ENCODE measurements at places on chromosomes 3 and 15.

- DNase-seq, result no peak
Observed at GRCh38 chr15:62850791-62851291, 191.7 kb upstream of the TPM1 start.

- DNase-seq, result peak; percentile 67
Observed at GRCh38 chr3:10263646-10264363, 15.5 kb downstream of the TATDN2 start.

- DNase-seq, result no peak
Observed at GRCh38 chr3:196608693-196609092, 30.8 kb upstream of the NRROS start.

DNA sequence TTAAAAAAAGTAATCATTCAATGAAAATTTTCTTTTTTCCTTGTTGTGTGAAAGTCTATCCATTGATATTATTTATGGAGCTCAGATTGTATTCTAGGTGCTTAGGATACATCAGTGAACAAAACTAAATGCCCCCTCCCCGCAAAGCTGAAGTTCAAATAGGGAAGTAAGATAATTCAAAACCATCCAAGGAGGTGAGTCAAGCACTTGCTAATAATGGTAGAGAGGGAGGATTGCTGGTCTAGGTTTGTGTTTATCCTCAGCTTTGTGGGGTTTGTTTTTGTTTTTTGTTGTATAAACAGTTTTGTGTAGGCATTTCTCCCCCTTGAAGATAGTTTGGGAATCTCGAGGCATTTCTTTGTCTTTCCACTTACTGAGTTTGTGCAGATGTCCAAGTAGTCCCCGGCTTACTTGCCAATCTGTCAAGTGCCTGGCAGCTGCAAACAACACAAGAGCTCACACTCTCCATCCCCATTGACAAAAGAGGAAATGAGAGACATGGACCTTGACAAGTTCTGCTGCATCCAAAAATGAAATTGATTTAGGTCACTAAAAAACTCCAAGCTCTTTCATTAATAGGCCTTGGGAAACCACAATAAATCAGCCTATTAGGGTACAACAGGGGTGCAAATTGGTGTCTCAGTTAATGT is 575.8 kb upstream of the TBL1XR1 start:
- no peak for DNase-seq

DNA sequence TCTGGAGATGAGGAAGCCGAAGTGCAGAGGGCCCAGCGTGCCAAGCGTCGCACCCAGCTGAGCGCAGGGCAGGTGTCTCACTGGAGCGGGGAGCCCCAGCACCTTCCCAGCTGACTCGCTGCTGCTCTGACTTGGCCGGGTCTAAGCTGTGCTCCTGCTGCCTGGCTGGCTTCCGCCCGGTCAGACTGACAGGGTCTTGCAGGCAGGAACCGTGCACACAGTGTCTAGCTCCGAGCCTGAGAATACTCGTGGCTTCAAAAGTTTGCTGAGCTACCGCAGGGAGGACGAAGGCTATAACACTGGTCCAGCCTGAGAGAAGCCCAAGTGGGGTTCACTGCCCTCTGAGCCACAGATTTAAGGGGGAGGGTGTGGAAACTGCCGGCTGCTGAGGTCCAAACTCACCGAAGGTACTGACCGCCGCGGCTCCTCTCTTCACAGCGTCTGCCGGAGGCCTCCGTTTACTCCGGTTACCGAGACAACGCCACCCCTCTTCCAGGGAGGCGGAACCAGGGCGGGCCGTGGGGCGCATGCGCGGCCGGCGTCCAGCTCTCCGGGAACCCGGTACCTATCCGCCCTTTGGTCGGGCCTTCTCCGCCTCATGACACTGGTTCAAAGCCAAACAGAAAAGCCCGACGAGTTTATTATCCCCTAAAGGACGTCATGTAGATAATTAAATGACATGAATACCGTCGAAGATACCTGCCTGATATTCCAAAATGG is at the start of gene CFAP44:
Gene CFAP44, minus strand, starts transcription at position 443 of the 720 bp plus-strand sequence. CDS start 7,829 bp downstream, outside the sequence.
- DNase-seq, result no peak

GRCh38 chr3:147195887-147196286 is 210.5 kb downstream of the ZIC4 start:
- no peak for DNase-seq

DNA sequence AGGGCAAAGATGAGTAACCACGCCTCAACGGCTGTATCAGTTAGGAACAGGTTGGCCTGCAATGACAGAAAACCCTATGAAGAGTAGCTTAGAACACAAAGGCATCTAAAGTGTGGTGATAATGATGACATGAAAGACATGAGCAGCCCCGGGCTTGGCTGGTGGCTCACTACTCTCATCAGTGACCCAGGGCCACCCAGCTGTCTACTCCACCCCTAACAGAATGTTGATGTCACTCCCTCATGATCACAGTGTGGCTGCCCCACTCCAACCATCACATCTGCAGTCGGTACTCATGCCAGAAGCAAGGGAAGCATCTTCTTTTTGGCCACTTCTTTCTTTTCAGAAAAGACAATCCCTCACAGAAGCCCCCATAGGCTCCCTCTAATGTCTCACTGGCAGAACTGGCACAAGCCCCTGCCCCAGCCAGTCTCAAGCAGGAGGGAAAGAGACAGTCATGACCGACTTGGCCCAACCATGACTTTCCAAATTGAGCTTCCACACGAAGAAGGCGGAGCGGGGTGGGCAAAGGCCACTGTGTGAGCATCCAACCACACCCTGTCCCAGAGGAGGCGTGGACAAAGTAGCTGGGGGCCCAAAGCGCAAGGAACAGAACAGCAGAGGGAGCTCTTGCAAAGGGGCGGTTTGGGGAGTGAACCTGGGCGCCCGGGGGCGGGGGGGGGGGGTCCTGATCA is 72.0 kb upstream of the IQSEC1 start:
- DNase-seq, result no peak

DNA sequence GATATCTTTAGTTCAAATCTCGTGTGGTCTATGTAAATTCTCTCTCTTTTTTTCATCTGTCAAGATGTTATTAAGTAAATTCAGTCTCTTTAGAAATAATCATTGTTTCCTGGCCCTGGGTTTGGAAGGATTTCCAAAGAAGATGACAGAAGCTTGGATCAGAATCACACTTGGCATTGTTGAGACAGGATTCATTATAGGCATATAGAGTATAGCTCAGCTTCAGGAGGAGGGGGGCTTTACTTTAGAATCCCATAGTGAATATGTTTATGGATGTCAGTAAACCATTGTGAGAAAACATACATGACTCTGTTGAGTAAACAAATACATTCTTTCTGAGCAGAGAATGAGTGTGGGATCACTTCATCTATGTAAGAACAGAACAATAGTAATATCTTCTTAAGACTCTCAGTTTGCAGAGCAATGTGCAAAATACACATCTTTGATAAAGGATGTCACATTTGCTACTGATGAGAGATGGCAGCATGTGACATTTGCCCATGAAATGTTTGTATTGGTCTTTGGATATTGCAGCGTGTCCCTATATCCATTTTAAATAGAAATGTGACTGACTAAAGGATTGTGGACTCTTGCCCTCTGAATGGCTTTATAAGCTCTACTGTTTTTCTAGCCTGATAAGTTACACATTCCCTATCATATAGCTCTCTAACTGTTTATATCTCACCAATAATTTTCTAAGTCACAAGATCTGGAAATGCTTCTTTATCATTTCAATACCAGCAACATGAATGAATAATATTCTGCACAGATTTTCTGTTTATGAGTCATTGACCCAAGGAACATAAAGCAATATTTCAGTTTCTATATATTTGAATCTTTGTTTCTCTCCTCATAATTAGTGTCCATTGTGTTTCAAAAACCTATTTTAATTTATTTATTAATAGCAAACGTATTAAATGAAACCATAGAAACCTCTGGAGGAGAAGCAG is 95.6 kb upstream of the THRB start:
- DNase-seq, result no peak

DNA sequence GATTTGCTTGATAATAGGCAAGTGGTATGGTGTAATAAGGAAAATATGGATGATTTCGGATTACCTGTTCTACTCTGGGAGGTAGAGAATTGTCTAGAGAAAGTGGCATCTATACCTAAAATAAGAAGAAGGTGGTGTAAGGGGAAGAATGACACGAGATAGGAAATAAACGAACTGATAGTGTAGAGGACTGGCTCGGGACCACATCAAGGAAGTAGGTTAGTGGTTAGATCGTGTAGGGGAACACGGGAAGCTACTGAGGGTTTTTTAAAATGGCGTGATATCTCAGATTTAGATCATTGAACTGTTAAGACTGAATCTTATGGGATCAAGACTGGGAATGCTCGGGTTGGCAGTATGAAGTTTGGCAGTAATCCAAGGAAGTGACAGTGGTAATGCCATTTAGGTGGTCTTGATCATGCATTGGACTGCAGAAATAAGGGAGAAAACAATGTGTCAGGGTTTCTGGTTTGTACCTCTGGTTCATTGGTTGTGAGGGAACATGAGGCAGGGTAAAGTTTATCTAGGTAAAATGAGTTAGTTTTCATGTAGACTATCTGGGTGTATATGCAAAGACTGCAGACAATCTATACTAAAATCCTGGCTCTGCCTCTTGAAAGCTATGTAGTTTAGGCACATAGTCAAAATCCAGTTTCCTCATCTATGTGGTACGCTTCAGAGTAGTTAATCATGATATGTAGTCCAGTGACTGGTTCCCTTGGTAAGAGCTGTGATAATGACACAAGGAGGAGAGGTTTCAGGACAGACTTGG is 7.4 kb downstream of the RPL14 start:
- no peak for DNase-seq

DNA sequence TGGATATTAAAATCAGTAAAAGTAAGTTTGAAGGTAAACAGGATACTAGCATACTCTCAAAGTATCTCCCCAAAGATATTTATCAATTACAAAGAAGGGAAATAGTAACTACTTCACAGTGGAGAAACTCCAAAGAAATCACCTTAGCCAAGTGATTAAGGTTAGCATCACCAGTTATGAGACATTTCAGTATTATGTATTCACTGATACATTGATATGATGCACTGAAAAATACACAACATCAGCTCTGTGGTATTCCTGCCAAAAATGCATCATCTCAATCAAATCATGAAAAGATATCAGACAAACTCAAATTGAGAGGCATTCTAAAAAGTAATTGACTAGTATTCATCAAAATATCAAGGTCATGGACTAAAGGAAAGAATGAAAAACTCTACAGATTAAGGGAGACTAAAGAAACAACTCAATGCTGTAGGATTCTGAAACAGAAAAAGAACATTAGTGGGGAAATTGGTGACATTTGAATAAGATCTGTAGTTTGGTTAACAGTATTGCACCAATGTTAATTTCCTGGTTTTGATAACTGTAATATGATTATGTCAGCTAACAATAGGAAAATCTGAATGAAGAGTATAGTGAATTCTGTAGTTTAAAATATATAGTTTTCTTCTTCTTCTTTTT is 215.4 kb downstream of the UACA start:
- DNase-seq, result no peak

GRCh38 chr3:62139957-62140356 is 233.4 kb downstream of the FEZF2 start:
- no peak for DNase-seq

DNA sequence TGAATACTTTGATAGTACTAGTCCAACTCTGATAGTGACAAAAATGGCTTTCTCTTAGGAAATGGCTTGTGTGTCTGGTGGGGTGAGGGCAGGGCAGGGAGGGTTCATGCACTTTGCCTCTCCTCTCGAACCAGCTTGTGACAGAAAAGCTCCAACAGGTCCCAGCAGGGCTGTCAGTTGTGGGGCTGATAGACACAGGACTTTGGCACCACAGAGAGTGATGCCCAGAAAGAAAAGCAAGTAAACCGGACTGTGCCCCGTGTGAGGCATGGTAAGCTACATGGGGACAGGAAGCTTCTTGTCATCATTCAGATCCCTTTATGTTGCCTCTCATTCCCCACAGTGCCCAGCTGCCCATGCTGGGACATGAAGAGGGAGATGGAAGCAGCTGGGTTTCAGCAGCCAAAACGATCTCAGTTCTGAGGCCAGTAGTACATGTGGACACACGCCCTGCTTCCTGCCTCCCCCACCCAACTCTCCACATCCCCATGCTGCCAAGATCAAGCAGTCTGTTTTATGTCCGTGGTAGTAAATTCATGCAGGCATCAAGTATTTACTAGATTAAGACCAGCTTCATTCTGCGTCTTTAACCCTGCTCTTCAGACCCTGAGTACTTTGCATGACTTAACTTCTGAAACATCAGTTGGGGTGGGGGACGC is 29.7 kb upstream of the LIPC start:
- DNase-seq, result no peak

GRCh38 chr3:155089495-155089894 is 9.4 kb downstream of the MME start:
- DNase-seq, result no peak

GRCh38 chr3:25843332-25843731 is 53.4 kb downstream of the OXSM start:
- no peak for DNase-seq

DNA sequence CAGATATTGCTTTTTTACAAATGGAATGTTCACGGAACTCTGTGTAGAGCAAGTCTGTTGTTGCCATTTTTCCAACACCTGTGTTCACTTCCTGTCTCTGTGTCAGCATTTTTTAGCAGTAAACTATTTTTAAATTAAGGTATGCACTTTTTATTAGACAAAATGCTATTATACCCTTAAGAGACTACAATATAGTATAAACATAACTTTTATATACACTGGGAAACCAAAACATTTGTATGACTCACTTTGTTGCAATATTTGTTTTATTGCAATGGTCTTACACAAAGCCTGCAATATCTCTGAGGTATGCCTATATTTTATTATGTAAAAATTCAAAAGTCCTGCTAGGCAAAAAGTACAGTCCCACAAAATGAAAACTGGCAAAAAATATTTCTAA is 39.8 kb upstream of the FGF7 start:
- no peak for DNase-seq

- DNase-seq, result no peak
Observed at GRCh38 chr15:67927501-67928168, 87.8 kb upstream of the RNU6-1 start.

DNA sequence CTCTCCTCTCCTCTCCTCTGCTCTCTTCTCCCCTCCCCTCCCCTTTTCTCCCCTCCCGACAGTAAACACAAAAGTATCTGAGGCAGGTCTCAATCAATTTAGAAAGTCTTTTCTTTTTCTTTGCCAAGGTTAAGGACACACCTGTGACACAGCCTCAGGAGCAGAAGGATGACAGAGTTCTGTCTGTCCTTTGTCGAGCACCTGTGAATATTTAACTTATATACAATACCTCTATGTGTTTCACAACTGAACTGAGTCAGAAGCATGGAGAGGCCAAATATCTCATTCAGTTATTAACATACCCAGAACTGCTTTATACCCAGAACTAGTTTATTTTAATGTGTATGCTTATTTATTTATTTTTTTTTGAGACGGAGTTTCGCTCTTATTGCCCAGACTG is 81.1 kb upstream of the ROBO1 start:
- no peak for DNase-seq

- DNase-seq, result no peak
Observed at GRCh38 chr15:98952381-98952803, 55.2 kb downstream of the PGPEP1L start.

- no peak for DNase-seq
Observed at GRCh38 chr3:16302082-16302631, 37.1 kb downstream of the OXNAD1 start.

GRCh38 chr3:64049136-64049535 is 25.8 kb upstream of the PSMD6 start:
- DNase-seq, result no peak

- no peak for DNase-seq
Observed at GRCh38 chr15:98888820-98889479, 118.6 kb downstream of the PGPEP1L start.

Data from HEK293T (cell line).